Activated CD4-positive, alpha-beta memory T cell treated with anti-CD3 and anti-CD28 coated beads for 36 hours (primary cell): ENCODE measurements at places on chromosomes 4 and X.

DNA sequence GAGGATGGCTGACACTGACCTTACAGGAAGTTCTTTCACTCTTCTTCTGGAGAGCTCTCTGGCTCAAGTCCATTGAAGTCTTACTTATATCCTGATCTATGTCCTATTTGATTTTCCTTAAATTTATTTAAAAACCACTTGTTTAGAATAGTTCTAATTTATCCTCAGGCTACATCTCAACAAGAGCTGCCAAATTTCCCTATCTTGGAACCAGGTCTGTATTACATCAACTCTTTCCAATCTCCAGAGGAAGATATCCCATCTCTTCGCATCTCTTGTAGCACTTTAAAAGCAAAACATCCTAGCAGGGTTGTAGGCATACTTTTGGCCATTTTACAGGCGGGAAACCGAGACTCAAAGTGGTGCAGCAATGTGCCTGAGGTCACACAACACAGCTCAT lies 290.5 kb upstream of the TEX13C start:
- no peaks in the 10 kb centered on the region for H3K27me3 ChIP-seq
- DNase-seq, result no peak
- H3K27ac ChIP-seq, result no peak overlapping the region
- H3K36me3 ChIP-seq, result no peaks in the 10 kb centered on the region
- no peak overlapping the region for H3K4me3 ChIP-seq

DNA sequence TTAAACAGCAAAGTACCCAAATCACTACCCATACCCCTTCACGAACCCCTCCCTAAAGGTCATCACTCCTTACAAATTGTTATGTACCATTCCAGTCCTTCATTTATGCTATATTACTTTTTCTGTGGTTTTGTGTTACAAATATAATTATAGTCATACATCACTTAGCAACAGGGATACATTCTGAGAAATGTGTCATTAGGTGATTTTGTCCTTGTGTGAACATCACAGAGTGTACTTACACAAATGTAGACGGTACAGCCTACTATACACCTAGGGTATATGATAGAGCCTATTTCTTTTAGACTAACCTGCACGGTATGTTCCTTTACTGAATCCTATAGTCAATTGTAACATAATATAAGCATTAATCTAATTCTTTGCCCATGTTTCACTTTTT lies 61.9 kb downstream of the ASB9 start:
- no peaks in the 10 kb centered on the region for H3K27me3 ChIP-seq
- DNase-seq, result no peak
- H3K36me3 ChIP-seq, result no peaks in the 10 kb centered on the region
- no peak overlapping the region for H3K4me3 ChIP-seq
- H3K4me1 ChIP-seq, result peaks cover 35% of the 10 kb centered on the region

GRCh38 chrX:57156397-57157049 lies 19.3 kb upstream of the SPIN2A start:
- H3K27ac ChIP-seq, result no peak overlapping the region
- no peaks in the 10 kb centered on the region for H3K4me1 ChIP-seq
- no peak overlapping the region for H3K4me3 ChIP-seq
- peaks cover 10% of the 10 kb centered on the region for H3K36me3 ChIP-seq
- H3K27me3 ChIP-seq, result no peaks in the 10 kb centered on the region
- DNase-seq, result no peak

DNA sequence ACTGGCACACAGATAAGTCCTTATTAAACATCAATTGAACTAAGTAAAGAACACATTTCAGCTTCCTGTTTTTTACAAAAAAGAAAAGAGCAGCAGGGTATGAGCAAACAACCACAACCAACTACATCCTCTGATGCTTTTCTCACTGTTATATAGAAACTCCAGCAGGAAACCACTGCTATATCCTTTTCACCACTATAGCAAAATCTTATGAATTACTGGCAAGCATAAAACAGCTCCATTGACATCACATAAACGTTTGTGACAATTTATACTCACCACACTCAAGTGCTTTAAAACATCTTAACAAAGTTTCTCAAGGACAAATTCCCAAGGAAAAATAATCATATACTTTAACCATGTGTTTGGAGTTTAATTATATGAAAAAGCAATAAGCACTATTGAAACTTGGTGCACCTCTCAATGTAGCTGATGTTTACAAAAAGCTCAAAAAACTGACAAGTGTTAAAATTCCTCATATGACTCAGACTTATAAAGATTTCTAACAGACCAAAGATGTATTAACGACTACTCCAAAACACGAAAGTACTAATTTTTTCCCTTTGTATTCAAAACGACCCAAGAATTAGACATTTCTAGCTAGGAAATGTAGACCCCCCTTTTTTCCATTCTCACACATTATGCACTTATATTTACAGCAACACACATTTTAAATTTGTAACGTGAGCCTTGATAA lies 12.9 kb downstream of the GPRIN3 start:
- no peaks in the 10 kb centered on the region for H3K36me3 ChIP-seq
- no peaks in the 10 kb centered on the region for H3K27me3 ChIP-seq
- DNase-seq, result no peak
- H3K4me3 ChIP-seq, result peak overlapping the region; percentile 57

DNA sequence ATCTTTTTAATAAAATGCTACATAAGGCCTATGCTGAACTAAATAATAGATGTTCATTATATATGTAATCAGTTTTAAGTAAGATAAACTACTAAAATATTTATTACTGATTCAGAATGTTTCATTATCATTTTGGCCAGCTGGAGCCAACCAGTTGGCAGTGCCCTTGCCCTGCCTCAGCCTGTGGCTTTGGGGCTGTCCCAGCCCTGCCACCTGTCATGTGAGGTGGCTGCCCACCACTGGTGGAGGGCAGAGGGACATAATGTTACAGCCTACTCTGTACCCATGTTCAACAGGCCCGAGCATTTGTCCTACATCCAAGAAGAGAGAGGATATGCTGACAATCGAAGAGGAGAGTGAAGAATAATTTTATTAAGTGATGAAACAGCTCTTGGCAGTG lies 422.2 kb downstream of the SPIN4 start:
- no peaks in the 10 kb centered on the region for H3K4me1 ChIP-seq
- no peak overlapping the region for H3K4me3 ChIP-seq
- H3K27me3 ChIP-seq, result no peaks in the 10 kb centered on the region
- no peak overlapping the region for H3K27ac ChIP-seq

DNA sequence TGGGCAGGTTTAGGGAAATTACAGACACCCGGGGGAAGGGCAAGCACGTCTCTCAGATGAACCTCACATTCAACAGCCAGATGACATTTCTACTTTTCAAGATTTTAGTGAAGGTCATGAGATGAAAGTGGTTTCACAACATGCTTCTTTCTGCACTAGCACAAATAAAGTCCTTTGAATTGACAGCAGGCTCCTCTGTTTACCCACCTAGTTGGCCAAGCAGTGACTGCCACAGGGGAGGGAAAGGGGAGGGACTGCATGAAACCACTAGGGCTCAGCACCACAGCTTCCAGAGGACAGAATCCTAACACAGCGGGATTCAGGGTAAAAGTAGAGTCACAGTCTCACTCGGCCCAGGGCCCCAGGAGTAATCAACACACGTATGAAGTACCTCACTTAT lies 6.2 kb downstream of the RAB40A start:
- no peaks in the 10 kb centered on the region for H3K36me3 ChIP-seq
- no peak overlapping the region for H3K4me3 ChIP-seq
- H3K27ac ChIP-seq, result no peak overlapping the region

- H3K27ac ChIP-seq, result no peak overlapping the region
- H3K36me3 ChIP-seq, result no peaks in the 10 kb centered on the region
- H3K4me1 ChIP-seq, result peaks cover 4% of the 10 kb centered on the region
- no peaks in the 10 kb centered on the region for H3K27me3 ChIP-seq
- no peak overlapping the region for H3K4me3 ChIP-seq
These were observed 15.8 kb downstream of the ART3 start for GRCh38 chr4:76090241-76090691.

- no peak overlapping the region for H3K27ac ChIP-seq
- no peaks in the 10 kb centered on the region for H3K36me3 ChIP-seq
These were observed 188.9 kb upstream of the FAT1 start for GRCh38 chr4:186912606-186913005.

DNA sequence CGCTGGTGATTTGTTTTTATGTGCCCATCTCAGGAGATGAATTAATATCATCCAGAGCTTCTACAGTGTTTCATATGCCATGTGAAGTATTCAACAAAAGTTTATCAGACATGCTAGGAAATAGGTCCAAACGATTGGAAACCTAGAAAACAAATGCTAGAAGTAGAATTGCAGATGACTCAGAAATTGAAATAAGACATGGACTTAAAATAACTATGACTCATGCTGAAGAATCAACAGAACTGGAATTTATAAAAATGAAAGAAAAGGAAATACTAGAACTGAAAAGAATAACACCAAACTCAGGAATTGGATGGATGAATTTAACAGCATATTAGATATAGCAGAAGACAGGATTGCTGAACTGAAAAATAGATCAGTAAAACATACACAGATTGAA lies 172.7 kb upstream of the GIMD1 start:
- H3K4me3 ChIP-seq, result no peak overlapping the region
- H3K27me3 ChIP-seq, result no peaks in the 10 kb centered on the region
- no peaks in the 10 kb centered on the region for H3K36me3 ChIP-seq
- H3K27ac ChIP-seq, result no peak overlapping the region
- H3K4me1 ChIP-seq, result no peaks in the 10 kb centered on the region

DNA sequence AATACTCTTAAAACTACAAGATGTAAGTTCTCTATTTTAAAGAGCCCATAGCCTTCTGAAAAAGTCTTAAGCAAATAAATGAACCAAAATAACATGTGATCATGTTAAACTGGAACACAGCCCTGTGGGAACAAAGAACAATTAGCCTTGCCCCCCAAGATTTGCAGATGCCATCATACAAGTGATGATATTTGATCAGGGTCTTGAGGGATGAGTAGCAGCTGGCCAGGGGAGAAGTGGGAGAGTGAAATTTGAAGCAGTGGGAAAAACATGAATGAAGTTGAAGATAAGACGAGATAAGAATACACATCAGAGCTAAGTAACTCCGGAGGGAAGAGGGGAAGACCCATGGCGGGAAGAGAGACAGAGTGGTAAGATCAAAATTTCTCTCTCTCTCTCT lies 450.1 kb upstream of the FTHL17 start:
- no peaks in the 10 kb centered on the region for H3K36me3 ChIP-seq
- no peak overlapping the region for H3K27ac ChIP-seq
- no peaks in the 10 kb centered on the region for H3K4me1 ChIP-seq
- no peak overlapping the region for H3K4me3 ChIP-seq

DNA sequence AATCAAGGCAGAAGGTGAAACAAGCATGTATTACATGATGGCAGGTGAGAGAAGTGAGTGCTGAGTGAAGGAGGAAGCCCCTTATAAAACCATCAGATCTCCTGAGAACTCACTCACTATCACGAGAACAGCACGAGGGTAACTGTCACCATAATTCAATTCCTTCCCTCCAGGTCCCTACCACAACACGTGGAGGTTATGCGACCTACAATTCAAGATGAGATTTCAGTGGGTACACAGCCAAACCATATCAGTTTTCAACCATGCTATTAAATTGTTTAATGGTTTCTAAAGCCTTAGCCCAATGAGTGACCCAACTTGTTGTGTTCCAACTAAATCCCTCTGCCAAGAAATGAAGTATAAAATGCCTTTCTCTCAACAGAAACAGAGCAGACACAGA lies 519.8 kb downstream of the GBA3 start:
- H3K36me3 ChIP-seq, result no peaks in the 10 kb centered on the region
- no peaks in the 10 kb centered on the region for H3K4me1 ChIP-seq
- H3K27ac ChIP-seq, result no peak overlapping the region
- peaks cover 9% of the 10 kb centered on the region for H3K27me3 ChIP-seq
- DNase-seq, result no peak

GRCh38 chrX:141469469-141469868 lies 115.1 kb downstream of the SPANXA1 start:
- H3K4me1 ChIP-seq, result no peaks in the 10 kb centered on the region
- H3K4me3 ChIP-seq, result no peak overlapping the region
- no peaks in the 10 kb centered on the region for H3K36me3 ChIP-seq

- H3K36me3 ChIP-seq, result no peaks in the 10 kb centered on the region
- H3K4me1 ChIP-seq, result no peaks in the 10 kb centered on the region
- H3K27me3 ChIP-seq, result no peaks in the 10 kb centered on the region
- DNase-seq, result no peak
These were observed 139.7 kb downstream of the MAPK10 start for GRCh38 chr4:86220121-86220520.

DNA sequence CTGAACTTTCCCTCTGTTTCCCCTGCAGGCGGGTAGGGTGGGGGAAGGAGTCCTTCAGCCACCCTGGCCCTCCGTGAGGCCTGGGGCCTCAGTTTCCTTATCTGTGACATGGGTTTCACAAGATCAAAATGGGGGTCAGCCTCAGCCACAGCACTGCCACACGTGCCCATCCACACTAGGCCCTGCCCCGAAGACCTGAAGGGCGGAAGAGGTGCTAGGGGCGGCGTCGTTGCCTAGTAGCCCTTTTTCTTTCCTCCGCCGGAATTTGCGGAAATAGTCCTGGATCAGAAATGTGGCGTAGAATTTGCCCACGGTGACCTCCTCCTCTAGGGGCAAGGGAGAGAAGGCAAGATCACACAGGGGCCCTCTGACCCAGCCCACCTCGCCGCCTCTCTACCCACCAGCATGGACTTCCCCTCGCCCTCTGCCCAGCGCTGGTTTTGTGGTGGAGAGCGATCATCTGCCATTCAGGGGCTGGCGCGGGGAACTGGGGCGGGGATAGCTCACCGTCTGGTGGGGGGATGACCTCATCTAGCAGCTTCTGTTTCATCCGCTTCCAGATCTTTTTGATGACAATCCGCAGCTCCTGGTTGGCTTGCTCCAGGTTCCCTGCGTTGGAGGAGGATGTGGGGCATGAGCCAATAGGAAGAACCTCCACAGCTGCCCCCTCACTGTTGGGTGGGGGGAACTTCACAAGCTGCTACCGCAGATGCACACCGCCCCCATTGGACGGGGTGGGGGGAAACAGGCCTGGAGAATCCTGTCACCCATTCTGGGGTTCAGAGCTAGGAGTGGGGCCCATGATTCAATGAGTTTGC lies 9.7 kb upstream of the SYP start:
- no peaks in the 10 kb centered on the region for H3K36me3 ChIP-seq
- DNase-seq, result no peak
- H3K4me1 ChIP-seq, result no peaks in the 10 kb centered on the region
- no peaks in the 10 kb centered on the region for H3K27me3 ChIP-seq

GRCh38 chrX:129559783-129560182 lies 19.7 kb downstream of the OCRL start:
- H3K36me3 ChIP-seq, result peaks cover 12% of the 10 kb centered on the region
- no peaks in the 10 kb centered on the region for H3K4me1 ChIP-seq
- H3K27ac ChIP-seq, result no peak overlapping the region
- H3K4me3 ChIP-seq, result no peak overlapping the region

GRCh38 chr4:146742416-146742815 lies 103.7 kb downstream of the POU4F2 start:
- no peaks in the 10 kb centered on the region for H3K27me3 ChIP-seq
- DNase-seq, result no peak
- no peak overlapping the region for H3K4me3 ChIP-seq
- H3K4me1 ChIP-seq, result no peaks in the 10 kb centered on the region
- no peak overlapping the region for H3K27ac ChIP-seq
- no peaks in the 10 kb centered on the region for H3K36me3 ChIP-seq

DNA sequence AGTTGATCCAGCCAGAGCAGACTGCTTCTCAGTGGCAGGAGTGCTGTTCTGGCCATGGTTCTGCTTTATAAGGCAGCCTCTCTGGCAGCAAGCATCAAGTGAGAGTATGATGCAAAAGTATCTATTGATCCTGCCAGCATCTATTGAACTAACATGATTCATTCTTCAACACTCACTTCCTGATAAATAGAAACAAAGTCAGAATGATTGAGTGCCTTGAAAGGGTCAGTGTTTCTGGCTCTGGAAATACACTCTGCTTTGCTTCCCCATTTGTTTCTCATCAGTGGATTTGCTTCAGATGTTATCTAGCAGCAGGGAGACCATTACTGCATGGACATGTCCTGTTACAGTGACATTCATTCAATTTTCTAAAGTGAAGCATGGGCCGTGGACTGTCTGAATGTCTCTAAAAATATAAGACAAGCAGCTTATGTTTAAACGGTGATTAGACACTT lies 66.2 kb upstream of the FRAS1 start:
- H3K4me3 ChIP-seq, result no peak overlapping the region
- DNase-seq, result no peak
- no peaks in the 10 kb centered on the region for H3K36me3 ChIP-seq
